GF-D8 (cell line): ENCODE measurements at places on chromosomes 4 and X.

- no peak for DNase-seq
Measured at GRCh38 chrX:69229436-69229835, 64.2 kb upstream of the PJA1 start.

DNA sequence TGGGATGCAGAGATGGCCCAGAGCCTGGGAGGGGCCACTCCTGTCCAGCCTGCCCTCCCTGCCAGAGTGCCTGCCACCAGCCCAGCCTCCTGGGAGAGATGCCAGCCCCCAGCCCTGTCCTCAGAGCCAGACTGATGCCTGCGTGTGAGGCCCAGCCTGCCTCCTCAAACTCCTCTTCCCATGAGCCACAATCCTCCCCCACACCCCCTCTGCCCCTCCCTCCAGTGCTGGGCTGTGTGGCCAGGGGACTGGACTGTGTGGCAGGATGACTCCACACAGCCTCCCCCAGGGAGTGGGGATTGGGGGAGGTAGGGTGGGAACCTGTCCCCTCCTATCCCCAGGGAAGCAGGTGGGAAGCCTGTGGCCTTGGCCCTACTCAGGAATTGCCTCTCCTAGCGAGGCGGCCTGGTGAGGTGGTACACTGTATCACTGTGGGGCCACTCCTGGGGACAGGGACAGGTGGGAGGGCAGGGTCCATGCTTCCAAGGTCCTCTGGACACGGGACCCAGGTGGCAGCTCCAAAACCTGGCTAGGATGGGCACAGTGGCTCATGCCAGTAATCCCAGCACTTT lies 4.3 kb upstream of the SH3BP2 start:
- no peak for DNase-seq

- no peak for DNase-seq
Measured at GRCh38 chrX:489820-490219, 103.1 kb upstream of the PPP2R3B start.

DNA sequence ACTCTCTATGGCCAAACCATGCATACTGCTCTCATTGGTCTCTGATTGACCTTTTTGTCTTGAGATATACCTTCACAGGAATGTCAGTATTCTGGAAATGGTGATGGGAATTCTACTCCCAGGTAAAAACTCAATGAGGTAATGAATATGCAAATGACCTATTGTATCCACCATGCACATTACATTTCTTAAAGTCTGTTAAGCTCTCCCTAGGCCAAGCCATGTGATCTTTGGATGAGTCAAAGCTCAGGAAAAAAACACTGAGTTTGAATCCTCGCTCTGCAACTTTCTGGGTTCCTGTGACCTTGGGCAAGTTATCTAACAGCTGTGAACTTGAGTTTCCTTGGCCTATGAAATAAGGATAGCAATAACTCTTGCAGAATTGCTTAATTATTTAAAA lies 175.4 kb downstream of the PPP1R2C start:
- DNase-seq: no peak

- peak; percentile 15 for DNase-seq
Measured at GRCh38 chrX:40109288-40110008, 11.7 kb upstream of the BCOR start.

DNA sequence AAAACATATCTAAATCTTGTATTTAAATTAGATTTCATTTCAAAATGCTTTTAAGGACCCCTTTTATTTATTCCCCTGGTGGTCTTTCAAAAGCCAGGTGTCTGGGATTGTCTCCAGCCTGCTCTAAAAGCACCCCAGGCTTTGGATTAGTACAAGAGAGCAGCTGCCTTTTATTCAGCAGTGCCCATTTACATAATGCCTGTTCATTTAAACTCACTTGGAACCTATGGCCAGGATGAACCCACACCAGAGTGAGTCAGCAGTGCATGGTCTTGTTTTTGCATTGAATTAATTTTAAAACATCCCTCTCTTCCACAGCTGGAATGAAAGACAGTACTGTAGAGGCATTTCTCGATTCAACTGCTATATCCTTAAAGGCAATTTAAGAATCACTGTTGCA lies 64.1 kb upstream of the TENM3 start:
- no peak for DNase-seq

- no peak for DNase-seq
Measured at GRCh38 chr4:7767526-7767925, 172.1 kb downstream of the AFAP1 start.

GRCh38 chr4:4854649-4855295 lies 4.7 kb upstream of the MSX1 start:
- no peak for DNase-seq

DNA sequence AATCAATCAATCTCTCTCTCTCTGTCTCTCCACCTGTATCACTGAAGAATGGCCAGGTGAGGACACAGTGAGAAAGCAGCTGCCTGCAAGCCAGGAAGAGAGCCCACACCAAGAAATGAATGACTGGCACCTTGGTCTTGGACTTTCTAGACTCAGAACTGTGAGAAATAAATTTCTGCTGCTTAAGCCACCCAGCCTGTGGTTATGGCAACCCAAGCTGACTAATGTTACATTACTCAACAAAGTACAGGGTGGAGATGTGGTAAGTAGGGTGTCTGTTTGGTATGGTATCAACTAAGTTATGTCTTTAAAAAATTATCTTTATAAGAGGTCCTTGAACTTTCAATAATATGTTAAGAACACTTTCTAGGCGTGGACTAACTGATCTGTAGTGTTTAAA lies 159.3 kb downstream of the EPHA5 start:
- no peak for DNase-seq

GRCh38 chr4:2300431-2301224 lies 38.7 kb upstream of the MXD4 start:
- DNase-seq: no peak

DNA sequence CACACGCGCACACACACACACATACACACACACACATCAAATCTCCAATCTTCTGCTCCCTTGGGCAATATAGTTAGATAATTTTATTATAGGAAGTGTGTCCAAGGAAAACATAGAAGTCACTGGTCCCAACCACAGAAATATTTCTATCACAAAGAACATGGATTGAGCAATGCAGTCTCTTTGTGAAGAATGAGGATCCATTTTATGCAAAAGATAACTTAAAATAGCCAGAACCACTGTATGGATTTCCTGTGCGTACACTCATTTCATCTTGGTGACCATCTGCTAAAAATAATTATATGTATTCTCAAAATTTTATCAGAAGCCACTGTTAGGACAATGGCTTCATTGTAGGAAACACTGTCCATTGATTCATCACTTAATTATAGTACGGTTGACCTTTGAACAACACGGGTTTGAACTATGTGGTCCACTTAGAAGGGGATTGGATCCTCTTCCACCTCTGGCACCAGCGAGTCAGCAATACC lies 169.6 kb upstream of the MXRA5 start:
- DNase-seq: no peak

- DNase-seq: no peak
Measured at GRCh38 chrX:77427611-77428010, 19.6 kb upstream of the FGF16 start.
